ENCODE measurements at places on chromosomes 7 and 10.

- no peak for DNase-seq
Observed at GRCh38 chr7:83451501-83452045, 197.4 kb downstream of the SEMA3E start.

DNA sequence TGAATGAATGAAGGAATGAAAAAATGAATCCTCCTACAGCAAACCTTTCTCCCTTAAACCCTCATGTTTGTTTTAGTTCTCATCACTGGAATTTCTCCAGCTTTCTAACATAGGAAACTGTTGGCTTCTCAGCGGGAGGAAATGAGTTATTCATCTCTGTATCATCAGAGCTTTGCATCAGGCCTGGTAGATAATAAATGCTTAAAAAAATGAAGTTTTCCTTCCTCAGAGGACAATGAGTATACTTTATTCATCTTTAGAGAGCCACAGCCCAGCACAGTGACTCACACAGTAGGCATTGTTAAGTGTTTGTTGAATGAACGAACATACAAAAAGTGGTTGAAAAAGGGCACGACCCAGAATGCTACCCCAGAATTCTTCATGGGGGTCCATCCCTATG is 62.6 kb downstream of the COL13A1 start:
- DNase-seq = no peak

GRCh38 chr7:101590663-101591435 is 38.2 kb downstream of the MYL10 start:
- no peak for DNase-seq

DNA sequence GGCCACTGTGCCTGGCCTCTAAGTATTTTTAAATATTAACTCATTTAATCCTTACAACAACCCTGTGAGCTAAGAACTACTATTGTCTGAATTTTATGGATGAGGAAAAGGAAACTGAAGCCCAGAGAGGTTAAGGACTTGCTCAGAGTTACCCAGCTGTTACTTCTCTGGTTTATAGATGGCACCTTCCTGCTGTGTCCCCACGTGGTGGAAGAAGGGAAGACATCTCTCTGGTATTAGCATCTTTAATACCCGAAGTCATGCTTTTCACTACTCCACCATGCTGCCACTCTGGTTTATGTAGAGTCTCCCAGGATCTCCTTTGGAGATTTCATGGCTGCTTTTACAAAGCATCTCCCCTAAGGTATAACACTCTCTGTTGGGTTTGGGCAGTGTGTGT is 105.5 kb upstream of the MKLN1 start:
- DNase-seq = no peak

- DNase-seq = no peak
Observed at GRCh38 chr7:42127232-42127622, 109.8 kb downstream of the GLI3 start.

DNA sequence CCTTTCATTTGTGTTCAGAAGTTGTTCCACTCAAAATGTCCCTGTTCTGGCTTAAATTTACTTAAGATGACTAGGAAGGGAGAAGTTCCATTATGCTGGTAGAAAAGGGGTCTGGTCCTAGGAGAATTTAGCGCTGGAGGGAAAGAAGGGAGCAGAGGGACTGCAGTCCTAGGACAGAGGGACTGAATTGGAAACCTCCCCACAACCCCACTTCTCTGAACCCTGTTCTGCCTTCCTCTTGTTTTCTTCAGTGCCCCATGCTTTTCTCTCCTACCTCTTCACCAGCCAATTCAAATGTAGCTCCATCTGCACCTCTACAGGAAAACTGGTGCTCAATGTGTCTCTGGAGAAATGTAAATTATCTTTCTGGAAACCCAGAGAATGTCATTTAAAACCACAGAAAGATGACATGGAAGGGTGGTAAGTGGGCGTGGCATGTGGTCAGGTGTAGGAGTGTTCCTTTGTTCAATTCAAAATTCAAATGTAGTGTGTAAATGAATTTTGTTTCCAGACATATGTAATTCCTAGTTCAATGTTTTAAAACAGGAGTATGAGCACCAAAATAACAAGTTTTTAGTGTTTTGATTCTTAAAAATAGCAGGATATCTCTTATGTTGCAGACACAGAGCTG is 24.0 kb upstream of the RHOBTB1 start:
- no peak for DNase-seq

DNA sequence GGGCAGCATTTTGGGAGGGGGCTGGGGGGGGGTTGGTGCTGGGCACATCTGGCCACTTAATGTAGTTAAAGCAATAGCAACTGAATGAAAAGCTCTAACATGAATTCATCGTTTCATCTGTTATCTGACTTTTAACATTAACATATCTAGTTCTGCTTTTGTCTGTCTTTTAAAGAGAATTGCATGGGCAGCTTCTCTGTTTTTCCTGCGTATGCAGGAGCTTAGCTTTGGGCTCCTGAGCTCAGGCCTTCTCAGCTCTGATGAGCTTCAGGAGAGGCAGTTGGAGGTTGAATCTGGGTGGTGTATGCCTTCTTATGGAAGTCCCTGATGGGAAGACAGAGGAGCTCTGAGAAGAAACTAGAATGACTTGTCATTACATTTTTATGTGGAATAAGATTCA is 58.4 kb downstream of the DNAJB6 start:
- no peak for DNase-seq

- DNase-seq = no peak
Observed at GRCh38 chr7:1055956-1056784, 11.8 kb downstream of the GPR146 start.

GRCh38 chr10:61296161-61296560 is 157.0 kb downstream of the TMEM26 start:
- no peak for DNase-seq

DNA sequence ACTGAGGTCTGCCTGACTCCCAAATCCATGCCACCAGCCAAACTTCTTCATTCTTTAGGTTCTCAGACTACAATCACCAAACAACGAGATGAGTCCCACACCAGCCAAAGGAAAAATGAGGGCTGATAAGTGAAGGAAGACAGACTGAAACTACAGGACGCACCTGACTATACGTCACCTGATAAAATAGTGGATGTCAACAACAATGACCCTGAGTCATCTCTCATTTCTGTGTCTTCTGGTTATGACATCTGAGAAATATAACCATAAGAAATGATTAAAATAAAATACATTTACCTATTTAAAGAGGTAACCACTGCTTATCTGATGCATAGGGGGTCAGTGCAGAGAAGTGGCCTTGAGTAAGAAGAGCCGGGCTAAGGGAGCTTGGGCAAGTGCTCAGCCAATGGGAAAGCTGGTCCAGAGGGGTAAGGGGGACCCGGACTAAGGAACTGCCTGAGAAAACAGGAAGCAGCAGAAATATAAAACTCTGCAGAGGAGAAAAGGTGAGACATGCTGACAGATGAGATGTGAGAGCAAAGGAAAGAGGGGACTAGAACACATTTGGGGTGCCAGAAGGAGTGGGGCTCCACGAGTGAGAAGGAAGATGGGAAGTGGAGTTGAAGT is 51.8 kb downstream of the HIPK2 start:
- no peak for DNase-seq

DNA sequence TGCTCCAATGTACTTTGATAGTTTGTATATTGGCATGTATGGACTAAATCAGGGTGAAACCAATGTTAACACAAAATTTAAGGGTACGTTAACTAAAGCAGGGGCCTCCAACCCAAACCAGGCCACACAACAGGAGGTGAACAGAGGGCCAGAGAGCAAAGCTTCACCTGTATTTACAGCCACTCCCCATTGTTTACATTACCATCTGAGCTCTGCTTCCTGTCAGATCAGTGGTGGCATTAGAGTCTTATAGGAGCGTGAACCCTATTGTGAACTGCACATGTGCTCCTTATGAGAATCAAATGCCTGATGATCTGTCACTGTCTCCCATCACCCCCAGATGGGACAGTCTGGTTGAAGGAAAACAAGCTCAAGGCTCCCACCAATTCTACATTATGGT is 62.0 kb upstream of the SCIN start:
- no peak for DNase-seq

DNA sequence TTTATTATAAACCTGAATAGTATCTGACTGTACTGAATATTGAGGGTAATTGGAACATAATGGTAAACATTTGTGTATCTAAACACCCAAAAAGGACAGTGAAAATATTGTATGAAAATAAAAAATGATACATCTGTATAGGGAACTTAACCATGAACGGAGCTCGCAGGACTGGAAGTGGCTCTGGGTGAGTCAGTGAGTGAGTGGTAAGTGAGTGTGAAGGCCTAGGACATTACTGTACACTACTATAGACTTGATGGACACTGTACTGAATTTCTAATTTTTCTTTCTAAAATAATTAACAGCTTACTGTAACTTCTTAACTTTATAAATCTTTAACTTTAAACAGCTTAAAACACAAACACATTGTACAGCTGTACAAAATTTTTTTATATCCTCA is 454.5 kb upstream of the FZD8 start:
- no peak for DNase-seq

- DNase-seq = no peak
Observed at GRCh38 chr7:22339725-22340390, 17.1 kb downstream of the RAPGEF5 start.

- DNase-seq = no peak
Observed at GRCh38 chr10:129170812-129171211, 296.2 kb upstream of the MGMT start.

- DNase-seq = peak; percentile 67
Observed at GRCh38 chr10:71068861-71069271, 143.5 kb upstream of the UNC5B start.

DNA sequence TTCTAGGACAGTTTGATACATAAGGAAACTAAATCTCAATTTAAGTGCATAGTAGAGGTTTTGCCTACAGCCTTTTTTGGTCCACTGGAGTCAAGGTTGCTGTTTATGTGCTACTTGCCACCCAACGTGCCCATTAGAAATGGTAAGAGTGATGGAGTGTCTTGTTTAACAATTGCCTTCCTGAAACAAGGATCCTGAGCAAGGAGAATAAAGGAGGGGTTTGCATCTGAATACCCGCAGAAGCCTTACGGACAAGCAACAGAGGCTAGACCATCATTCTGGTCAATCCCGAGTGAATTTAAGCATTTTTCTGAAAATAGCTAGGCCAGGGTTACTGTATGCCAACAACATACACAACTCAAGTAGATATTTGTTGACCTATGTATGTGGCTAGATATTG is 63.6 kb downstream of the MARCHF5 start:
- DNase-seq = no peak

DNA sequence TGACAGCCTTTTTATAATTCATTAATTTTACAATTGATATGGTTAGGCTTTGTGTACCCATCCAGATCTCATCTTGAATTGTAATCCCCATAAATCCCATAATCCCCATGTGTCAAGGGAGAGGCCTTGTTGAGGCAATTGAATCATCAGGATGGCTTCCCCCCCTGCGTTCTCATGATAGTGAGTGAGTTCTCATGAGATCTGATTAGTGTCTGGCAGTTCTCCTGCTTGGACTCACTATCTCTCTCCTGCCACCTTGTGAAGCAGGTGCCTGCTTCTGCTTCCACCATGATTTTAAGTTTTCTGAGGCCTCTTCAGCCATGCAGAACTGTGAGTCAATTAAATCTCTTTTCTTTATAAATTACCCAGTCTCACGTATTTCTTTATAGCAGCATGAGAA is 165.7 kb upstream of the GNAI1 start:
- no peak for DNase-seq

DNA sequence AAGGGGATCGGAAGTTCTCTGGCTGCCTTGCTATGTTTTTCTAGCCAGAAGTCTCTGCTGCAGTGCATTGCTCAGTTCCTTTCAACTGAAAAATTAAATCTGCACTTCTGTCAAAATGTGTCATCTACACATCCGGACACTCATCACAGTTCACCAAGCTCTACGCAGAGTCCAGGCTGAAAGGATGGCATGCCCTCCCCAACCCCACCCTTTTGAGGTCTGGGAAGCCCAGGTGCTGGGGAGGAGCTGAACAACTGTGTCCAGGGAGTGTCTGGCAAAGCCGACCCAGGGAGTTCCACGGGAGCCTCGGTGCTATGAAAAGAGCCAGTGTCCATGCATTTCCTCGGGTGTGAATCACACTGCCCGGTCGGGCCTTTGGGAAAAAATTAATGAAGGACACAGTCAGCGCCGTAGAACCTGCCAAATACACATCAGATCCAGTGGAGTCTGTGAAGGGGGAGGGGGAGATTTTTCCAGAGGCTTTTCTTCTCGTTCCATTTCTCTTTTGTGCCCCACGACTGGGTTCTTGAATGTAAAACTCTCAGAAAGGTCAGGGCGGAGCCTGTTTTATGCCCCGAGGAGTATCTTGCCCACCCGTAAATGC is 757 bp upstream of the PALS2 start:
- DNase-seq = peak; percentile 13

GRCh38 chr7:133854739-133855138 is 272.4 kb upstream of the LRGUK start:
- DNase-seq = no peak

GRCh38 chr10:1367938-1368841 is 312.0 kb downstream of the WDR37 start:
- no peak for DNase-seq

GRCh38 chr7:40799-41750 is 151.3 kb upstream of the FAM20C start:
- no peak for DNase-seq

GRCh38 chr7:137084607-137085380 is 216.3 kb downstream of the CHRM2 start:
- DNase-seq = no peak

GRCh38 chr7:107432261-107432660 is 37.6 kb upstream of the GPR22 start:
- no peak for DNase-seq

GRCh38 chr10:89090756-89091445 is 100.3 kb downstream of the FAS start:
- DNase-seq = no peak

DNA sequence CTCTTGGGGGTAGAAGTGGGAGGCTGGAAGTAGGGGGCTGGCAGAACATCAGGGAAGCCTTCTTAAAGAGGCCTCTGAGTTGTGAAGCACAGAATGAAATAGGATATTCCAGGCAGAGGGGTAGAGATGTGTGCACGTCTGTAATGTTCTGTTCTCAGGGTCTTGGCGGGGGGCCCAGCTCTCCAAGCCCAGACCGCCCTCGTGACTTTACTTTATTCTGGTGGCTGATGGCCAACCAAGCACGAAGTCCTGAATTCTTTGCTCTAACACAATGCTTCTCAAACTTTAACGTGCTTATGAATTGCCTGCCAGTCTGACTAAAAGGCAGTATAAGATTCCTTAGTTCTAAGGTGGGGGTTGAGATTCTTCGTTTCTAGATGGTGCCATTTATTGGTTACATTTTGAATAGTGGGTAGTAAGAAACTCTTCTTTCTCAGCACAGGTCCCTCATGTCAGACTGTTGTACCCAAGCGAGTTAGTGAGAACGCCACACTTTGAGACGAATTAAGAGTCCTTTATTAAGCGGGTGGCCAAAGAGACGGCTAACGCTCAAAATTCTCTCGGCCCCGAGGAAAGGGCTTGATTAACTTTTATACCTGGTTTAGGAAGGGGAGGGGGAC is 8.2 kb downstream of the PRXL2A start:
- DNase-seq = peak; percentile 74

Measured in heart right ventricle (tissue), 16 donors.